Stromal cell of bone marrow (primary cell): ENCODE measurements at places on chromosomes 7 and 10.

DNA sequence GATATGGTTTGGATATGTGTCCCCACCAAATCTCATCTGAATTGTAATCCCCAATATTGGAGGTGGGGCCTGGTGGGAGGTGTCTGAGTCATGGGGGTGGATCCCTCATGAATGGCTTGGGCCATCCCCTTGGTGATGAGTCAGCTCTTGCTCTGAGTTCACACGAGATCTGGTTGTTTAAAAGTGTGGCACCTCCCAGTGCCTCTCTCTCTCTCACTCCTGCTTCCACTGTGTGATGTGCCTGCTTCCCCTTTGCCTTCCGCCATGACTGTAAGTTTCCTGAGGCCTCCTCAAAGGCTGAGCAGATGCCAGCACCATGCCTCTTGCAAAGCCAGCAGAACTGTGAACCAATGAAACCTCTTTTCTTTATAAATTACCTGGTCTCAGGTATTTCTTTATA, 4.8 kb upstream of the GCK start:
- DNase-seq, result peak; percentile 18

- DNase-seq, result no peak
Measured at GRCh38 chr10:79200346-79200745, 131.6 kb downstream of the ZMIZ1 start.

GRCh38 chr10:118966850-118967125, 62.7 kb upstream of the NANOS1 start:
- DNase-seq, result no peak

- DNase-seq, result no peak
Measured at GRCh38 chr7:54811846-54812254, 52.8 kb upstream of the SEC61G start.

- DNase-seq, result no peak
Measured at GRCh38 chr7:151381348-151382078, 28.3 kb downstream of the WDR86 start.

DNA sequence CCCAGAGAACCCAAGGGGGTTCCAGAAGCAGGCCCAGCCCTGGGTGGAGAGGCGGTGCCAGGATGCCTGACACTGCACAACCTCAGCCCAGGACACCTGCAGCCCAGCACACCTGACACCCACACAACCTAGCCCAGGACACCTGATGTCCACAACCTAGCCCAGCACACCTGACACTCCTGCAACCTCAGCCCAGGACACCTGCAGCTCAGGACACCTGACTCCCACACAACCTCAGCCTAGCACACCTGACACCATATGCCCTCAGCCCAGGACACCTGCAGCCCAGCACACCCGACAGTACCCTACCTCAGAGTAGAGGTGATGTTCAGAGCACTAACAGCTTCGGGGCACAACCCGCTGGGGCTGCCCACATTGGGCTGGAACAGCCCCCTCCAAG, 87.3 kb downstream of the PAXIP1 start:
- no peak for DNase-seq

DNA sequence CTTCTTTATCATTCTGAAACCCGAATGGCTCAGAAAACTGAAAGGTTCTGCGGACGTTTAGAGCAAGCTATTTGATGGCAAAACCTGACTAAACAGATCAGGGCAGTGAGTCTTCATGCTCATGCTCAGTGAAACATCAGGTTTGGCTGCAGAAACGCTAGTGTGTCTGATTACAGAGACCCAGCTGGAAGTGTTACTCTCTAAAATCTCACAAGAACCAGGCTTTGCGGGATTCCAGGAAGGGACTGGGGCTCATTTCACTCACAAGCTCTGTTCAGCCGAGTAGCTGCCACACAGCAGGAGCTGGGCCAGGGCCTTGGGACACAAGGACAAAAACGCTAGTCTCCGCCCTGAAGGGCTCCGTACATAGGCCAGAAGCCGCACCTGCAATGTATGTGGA, 2.9 kb downstream of the PITRM1 start:
- no peak for DNase-seq

DNA sequence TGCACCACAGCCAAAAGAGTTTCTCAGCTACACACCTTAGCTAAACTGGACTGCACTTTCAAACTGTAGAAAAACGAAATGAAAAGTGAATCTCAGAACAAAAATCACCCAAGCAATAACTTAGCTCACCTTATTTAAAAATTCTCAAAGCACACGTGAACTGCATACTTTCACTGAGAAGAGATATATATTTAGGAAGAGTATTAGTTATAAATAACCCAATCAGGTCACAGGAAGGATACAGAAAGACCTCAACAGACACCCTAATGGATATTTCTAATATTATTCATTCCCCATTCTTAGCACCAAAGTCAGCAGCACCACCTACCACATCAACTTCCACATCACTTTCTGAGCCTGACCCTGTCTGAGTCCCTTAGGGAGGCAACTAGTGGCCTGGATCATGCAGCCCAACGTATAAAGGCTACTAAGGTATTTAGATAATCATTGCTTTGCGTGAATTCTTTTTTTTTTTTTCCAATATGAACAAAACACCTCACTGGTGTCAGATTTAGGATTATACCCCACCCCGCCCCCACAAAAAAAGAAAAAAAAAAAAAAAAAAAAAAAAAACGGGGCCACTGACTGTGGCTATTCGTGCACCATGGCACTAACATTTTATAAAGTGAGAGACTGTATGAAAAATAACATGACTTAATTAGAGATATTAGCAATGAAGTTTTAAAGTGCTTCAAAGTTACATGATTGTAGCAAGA, 2.6 kb downstream of the ABI1 start:
- peak; percentile 6 for DNase-seq

DNA sequence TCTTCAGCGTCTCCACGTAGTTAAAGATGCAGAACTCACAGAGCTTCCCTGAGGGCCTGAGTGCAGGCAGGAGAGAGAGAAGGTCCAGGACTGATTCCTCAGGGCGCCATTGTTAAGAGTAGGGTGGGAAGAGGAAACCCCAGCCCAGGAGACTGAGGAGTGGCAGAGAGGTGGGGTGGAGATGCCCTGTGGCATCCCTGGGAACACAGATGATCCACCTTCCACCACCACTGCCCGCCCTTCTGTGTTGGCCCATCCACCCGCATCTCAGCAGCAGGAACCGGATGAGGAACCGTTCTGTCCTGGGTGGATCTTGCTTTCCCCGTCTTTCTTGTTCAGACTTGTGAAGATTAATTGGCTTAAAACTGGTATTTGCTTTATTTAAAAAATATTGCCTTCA, 48.3 kb downstream of the PFKP start:
- no peak for DNase-seq

- no peak for DNase-seq
Measured at GRCh38 chr7:40530292-40530691, 395.5 kb downstream of the SUGCT start.

DNA sequence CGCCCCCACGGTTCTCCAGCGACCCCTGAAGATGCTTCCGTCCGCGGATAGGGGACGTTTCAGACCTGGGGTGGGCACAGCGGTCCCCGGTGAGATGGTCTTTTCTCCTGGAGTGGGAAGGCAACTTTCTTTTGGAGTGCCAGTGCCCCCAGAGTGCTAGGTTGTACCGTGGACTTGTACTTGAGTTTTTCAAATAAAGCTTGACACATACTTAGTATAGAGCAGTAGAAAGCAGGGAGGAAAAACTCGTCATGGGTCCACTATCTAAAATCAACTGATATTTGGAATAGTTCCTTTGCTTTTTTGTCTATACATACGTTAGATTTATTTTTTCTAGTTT, 28.4 kb downstream of the RBM20 start:
- DNase-seq, result no peak
